Aorta (tissue), 5 donors: ENCODE measurements at places on chromosomes 6 and 20. TPM values are rescaled to one million over a fixed set of nuclear protein-coding genes. Genes with fewer than 3 reads are reported as not detected.

The SIM1 gene
- total RNA-seq = 0.10 TPM

The FNDC1 gene
- 2.5 TPM for total RNA-seq

DNA sequence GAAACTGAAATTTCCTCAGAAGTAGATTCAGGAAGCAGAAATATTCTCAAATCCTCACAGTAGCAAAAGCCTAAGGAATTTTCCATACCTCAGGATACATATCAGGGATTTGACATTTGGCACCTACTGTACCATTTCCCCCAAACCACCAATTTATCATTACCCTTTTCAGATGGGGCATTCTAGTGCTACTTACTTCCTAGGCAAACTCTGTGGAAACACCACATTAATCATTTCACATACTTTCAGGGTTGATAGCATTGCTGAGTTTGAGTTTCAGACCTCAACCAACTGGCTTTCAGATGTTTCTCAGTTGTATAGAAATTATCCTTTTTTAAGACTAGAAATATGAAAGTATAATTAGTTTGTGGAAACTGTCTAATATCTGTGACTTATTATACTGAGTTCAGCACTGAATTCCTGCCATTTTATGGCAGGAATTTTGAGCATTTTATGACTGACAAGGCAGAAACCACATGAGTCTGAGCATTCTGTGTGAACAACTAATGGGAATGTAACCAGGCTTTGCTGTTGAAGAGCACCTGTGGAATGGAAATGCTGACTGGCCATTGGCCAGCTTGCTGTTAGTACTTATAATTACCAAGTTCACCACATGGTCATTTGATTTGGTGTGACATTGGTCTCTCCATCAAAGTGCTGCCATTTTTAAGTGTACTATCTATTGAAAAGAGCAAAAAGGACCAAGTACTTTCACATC, 35.1 kb upstream of the IRAK1BP1 start:
- H3K4me1 ChIP-seq = no peaks in the 10 kb centered on the region
- H3K27ac ChIP-seq = no peak overlapping the region
- H3K4me3 ChIP-seq = no peak overlapping the region
- DNase-seq = no peak

The TM9SF4 gene
- total RNA-seq = 49.0 TPM

The KCNQ5 gene
- 8.1 TPM for total RNA-seq

The UCKL1 gene
- total RNA-seq = 39.5 TPM

DNA sequence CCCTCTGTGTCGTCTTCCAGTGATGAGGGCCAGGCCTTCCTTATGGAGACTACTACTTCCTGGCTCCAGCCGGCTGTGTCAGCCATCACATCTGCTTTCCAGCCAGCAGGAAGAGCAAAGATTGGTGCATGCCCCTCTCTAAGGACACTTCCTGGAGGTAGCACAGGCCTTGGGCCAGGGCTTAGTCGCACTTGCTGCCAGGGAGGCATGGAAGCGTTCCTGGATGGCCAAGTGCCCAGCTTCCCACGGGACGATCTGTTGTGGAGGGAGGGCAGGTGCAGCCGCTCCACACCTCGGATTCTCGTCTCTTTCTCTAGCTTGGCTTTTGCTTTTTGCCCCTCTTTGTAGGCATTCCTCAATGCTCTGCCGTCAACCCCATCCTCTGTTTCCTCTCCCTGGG, 11.9 kb downstream of the ERMARD start:
- peaks cover 4% of the 10 kb centered on the region for H3K36me3 ChIP-seq
- no peak for DNase-seq
- no peak overlapping the region for H3K27ac ChIP-seq
- H3K27me3 ChIP-seq = no peaks in the 10 kb centered on the region
- H3K4me1 ChIP-seq = no peaks in the 10 kb centered on the region

- no peaks in the 10 kb centered on the region for H3K36me3 ChIP-seq
- no peaks in the 10 kb centered on the region for H3K4me1 ChIP-seq
- DNase-seq = no peak
- H3K27ac ChIP-seq = no peak overlapping the region
- no peaks in the 10 kb centered on the region for H3K27me3 ChIP-seq
Observed at GRCh38 chr6:123526128-123526527, 110.6 kb downstream of the TRDN start.

DNA sequence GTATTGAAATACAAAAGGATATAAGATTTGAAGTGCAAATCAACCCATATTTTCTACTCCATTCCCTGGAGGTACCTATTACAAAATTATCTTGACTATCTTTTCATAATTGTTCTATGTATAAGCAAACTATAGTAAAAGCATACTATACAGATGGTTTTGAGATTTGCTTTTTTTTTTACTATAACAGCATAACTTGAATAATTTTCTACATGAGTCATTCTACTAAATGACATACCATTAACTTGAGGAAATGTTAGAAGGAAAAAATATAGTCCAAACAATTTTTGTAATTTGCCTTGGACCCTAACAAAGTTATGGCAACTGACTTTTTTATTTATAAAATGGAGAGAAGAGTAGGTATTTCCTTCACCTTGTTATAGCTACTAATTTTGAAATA, 472.7 kb downstream of the PKHD1 start:
- no peaks in the 10 kb centered on the region for H3K4me1 ChIP-seq
- H3K27me3 ChIP-seq = no peaks in the 10 kb centered on the region
- no peaks in the 10 kb centered on the region for H3K36me3 ChIP-seq
- no peak for DNase-seq
- no peak overlapping the region for H3K4me3 ChIP-seq

The RIPOR2 gene
- 9.7 TPM for total RNA-seq

The MUCL3 gene
- not detected for total RNA-seq

The ENPP5 gene
- 3.7 TPM for total RNA-seq

The EPHA7 gene
- total RNA-seq = 0.75 TPM

GRCh38 chr20:51190783-51191180, 167.9 kb upstream of the KCNG1 start:
- H3K27ac ChIP-seq = no peak overlapping the region
- no peak overlapping the region for H3K4me3 ChIP-seq
- no peaks in the 10 kb centered on the region for H3K36me3 ChIP-seq
- DNase-seq = no peak
- no peaks in the 10 kb centered on the region for H3K27me3 ChIP-seq
- H3K4me1 ChIP-seq = no peaks in the 10 kb centered on the region

GRCh38 chr6:84536885-84537638, 227.3 kb downstream of the TBX18 start:
- no peak overlapping the region for H3K27ac ChIP-seq
- H3K27me3 ChIP-seq = no peaks in the 10 kb centered on the region
- DNase-seq = no peak
- no peak overlapping the region for H3K4me3 ChIP-seq
- H3K4me1 ChIP-seq = no peaks in the 10 kb centered on the region

The BFSP1 gene
- 2.6 TPM for total RNA-seq

- no peak for DNase-seq
Observed at GRCh38 chr6:136063096-136063495, 187.0 kb downstream of the MTFR2 start.

The HLA-DOA gene
- total RNA-seq = 10.4 TPM

- no peaks in the 10 kb centered on the region for H3K27me3 ChIP-seq
- H3K4me3 ChIP-seq = no peak overlapping the region
- no peak overlapping the region for H3K27ac ChIP-seq
- H3K36me3 ChIP-seq = no peaks in the 10 kb centered on the region
Observed at GRCh38 chr6:19336579-19336978, 500.6 kb upstream of the ID4 start.

GRCh38 chr6:70599187-70599586, 32.5 kb downstream of the SDHAF4 start:
- H3K4me3 ChIP-seq = no peak overlapping the region
- no peak for DNase-seq
- no peaks in the 10 kb centered on the region for H3K27me3 ChIP-seq
- H3K4me1 ChIP-seq = no peaks in the 10 kb centered on the region
- no peak overlapping the region for H3K27ac ChIP-seq
- no peaks in the 10 kb centered on the region for H3K36me3 ChIP-seq

- no peaks in the 10 kb centered on the region for H3K36me3 ChIP-seq
- H3K4me3 ChIP-seq = no peak overlapping the region
- DNase-seq = no peak
- no peak overlapping the region for H3K27ac ChIP-seq
- no peaks in the 10 kb centered on the region for H3K4me1 ChIP-seq
Observed at GRCh38 chr20:7503501-7503900, 436.8 kb downstream of the HAO1 start.

DNA sequence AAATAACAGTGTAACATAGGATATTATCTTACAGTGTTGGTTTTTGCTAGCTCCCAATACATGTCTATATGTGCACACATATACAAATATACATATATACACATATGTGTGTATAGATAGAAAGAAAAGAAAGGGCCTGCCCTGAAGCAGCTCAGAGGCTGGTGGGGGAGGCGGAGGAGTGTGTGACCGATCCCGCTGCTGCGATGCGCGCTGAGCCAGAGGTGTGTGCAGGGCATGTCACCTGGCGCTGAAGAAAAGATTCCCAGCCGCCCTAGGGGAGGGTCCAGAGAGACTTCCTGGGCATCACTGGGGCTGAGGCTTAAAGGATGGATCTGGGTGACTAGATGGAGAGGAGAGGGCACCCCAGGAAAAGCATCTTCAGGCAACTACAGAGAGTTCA, 110.2 kb downstream of the FAM50B start:
- no peaks in the 10 kb centered on the region for H3K4me1 ChIP-seq
- no peak overlapping the region for H3K27ac ChIP-seq
- no peak overlapping the region for H3K4me3 ChIP-seq
- no peak for DNase-seq

DNA sequence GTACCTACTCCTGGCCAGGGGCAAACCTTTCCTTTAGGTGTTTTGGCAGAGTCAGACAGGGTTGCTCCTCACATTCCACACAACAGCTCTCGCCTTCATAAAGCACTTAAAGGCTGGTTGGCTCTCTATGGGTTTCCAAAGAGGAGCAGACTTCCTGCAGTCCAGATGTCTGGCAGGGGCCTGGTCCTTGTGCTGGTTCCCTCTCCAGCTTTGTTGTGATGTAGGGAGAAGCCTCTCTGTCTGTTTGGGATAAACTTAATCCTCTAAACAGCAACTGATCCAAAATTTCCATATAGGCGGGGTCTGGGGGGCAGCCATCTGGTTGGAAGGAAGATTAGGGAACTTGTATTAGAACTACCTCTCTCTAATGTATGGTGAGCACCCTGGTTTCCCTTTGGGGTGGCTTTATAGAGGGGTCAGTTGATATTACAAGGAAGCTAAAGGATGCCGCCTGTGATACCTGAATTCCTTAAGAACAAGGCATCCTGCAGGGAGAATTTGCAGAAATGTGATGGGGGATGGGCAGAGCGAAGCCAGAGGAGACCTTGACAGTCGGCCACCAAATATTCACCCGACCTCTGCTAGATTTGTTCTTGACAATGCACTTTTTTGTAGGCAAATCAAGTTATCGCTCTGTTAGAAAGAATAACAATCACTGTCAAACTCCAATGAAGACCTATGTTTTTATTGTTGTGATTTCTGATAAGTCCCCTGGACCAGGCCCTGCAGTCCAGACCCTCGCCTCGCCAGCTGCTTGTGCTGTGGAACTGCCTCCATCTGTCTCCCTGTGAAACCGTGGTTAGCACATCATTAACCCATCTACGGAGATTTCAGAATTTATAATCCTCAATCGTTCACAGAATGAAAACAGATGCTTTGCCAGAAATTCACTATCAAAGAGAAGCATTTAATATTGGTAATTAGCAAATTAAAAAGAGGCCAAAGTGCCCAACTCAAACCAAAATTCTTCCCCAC, 94.0 kb upstream of the RALGAPA2 start:
- H3K36me3 ChIP-seq = no peaks in the 10 kb centered on the region
- H3K27ac ChIP-seq = no peak overlapping the region
- no peak for DNase-seq
- no peaks in the 10 kb centered on the region for H3K4me1 ChIP-seq
- no peak overlapping the region for H3K4me3 ChIP-seq

DNA sequence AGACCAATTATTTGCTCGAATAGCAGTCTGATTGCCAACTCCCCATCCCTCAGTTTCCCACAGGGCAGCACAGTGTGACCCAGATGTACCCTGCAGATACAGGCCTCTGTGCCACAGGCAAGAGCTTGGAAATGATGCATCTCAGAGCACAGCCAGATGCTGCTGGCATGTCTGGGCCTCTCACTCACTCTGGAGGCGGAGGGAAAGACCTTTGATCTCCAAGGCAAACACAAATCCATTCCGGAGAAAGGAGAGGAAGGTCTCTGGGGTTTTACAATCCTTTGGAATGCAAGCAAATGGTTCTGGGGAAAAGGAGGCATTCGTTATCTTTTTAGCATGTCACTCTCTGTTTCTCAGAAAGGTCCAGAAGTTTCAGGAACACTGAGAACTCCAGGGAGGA, 74.2 kb downstream of the RIOK1 start:
- H3K27ac ChIP-seq = no peak overlapping the region
- no peak for DNase-seq
- H3K27me3 ChIP-seq = no peaks in the 10 kb centered on the region

DNA sequence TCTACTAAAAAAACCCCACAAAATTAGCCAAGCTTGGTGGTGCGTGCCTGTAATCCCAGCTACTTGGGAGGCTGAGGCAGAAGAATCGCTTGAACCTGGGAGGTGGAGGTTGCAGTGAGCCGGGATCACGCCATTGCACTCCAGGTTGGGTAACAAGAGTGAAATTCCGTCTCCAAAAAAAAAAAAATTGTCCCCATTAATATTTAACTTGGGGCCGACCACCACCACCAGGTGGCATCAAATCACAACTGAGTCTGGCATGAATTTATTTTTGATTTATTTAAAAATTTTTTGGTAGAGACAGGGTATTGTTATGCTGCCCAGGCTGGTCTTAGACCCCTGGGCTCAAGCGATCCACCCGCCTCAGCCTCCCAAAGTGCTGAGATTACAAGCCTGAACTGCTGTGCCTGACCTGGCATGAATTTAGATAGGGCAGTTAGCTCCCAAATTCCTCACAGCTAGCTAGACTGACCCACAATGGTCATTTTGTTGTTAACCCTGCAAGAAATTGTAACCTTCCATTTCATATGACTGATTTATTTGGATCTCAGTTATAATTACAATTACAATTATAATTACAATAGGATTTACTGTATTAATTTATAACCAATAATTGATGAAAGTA, 17.1 kb upstream of the BEND3 start:
- no peak for DNase-seq
- H3K27me3 ChIP-seq = no peaks in the 10 kb centered on the region

The MAFB gene
- total RNA-seq = 66.3 TPM

The CEP162 gene
- 8.5 TPM for total RNA-seq

GRCh38 chr20:5559945-5560344, 190.3 kb upstream of the SHLD1 start:
- no peak overlapping the region for H3K27ac ChIP-seq
- H3K4me1 ChIP-seq = no peaks in the 10 kb centered on the region
- peaks cover 2% of the 10 kb centered on the region for H3K36me3 ChIP-seq
- no peak overlapping the region for H3K4me3 ChIP-seq

GRCh38 chr6:115842338-115842737, 218.4 kb downstream of the FRK start:
- no peaks in the 10 kb centered on the region for H3K36me3 ChIP-seq
- H3K4me1 ChIP-seq = no peaks in the 10 kb centered on the region
- H3K27ac ChIP-seq = no peak overlapping the region
- DNase-seq = no peak
- no peak overlapping the region for H3K4me3 ChIP-seq
